Amygdala (tissue), 56 donors: ENCODE measurements at places on chromosomes 2 and 18.

- DNase-seq = no peak
Observed at GRCh38 chr2:217371781-217372213, 511.9 kb upstream of the TNP1 start.

GRCh38 chr2:68099260-68099659 is 36.5 kb upstream of the C1D start:
- no peak for DNase-seq

DNA sequence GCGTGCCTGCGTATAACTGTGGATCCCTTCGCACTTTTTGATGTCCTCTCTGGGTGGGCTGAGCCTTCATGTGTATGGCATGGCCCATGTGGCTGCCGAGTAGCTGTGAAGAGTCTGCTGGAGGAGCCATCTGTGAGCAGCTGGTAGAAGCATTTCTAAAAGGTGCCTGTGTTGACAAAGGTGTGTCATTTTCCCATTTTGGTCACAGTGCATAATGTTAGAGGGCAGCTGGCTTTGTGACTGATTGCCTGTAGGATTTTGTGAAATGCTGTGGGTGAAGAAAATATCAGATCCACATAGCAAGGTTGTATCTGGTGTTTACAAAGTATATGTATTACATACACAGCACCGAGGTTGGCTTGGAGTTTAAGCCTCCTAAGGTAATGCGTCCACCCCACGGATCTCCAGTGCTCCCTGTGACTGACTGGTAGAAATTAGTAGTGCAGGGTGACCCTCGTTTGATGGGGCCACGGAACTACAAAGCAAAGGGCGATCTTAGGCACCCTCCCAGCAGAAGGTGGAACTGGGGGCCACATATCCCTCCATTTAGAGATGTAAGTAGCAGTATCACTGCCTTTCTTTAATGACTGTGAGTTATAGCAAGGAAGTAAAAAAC is 16.5 kb downstream of the GATA6 start:
- no peak for DNase-seq

GRCh38 chr2:112803691-112804521 is 19.6 kb upstream of the IL1A start:
- no peak for DNase-seq

- DNase-seq = no peak
Observed at GRCh38 chr2:66679442-66679841, 244.5 kb downstream of the MEIS1 start.

- DNase-seq = no peak
Observed at GRCh38 chr2:20537423-20538307, 90.8 kb downstream of the RHOB start.

GRCh38 chr2:173050684-173051083 is 25.0 kb upstream of the MAP3K20 start:
- DNase-seq = no peak

DNA sequence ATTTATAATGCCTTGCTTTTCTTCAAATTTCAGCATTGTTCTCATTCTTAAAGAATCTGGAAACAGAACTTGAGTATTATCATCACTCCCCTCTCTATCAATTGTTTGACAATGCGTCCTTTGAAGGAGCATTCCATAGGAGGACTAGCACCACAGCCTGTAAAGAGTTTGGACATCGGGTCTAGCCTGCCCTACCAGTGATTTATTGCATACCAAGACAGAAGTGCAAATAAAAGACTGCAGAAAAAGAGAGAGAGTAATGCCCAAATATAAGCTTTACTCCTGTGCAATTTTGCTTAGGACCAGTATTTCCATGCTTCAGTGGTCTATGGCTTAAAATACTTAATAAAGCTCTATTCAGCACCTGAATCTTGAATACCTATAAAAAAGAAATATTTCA is 55.4 kb upstream of the MAP2 start:
- DNase-seq = no peak

GRCh38 chr2:212990697-212991096 is 160.7 kb downstream of the IKZF2 start:
- DNase-seq = no peak

DNA sequence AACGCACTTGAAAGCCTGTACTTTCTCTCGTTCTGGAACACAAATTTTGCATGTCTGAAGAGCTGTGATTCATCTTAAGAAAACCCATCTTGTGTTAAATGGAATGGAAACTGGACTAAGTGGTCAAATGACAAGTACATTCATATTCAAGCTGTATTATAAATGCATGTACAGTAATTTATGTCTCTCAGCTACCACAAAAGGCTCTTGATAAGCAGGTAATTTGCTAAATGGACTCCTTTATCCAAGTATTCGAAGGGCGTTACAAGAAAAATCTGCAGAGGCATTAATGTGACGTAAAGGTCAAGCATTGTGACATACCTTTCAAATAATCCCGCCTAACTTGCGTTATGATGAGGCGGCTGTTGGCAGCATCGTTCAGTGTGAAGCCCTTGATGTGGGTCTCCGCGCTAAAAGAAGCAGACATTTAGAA is 66.6 kb downstream of the ABCG8 start:
- DNase-seq = no peak

GRCh38 chr2:205759257-205759656 is 77.0 kb downstream of the NRP2 start:
- DNase-seq = no peak

GRCh38 chr2:43024515-43025011 is 201.8 kb downstream of the ZFP36L2 start:
- DNase-seq = peak; percentile 38

DNA sequence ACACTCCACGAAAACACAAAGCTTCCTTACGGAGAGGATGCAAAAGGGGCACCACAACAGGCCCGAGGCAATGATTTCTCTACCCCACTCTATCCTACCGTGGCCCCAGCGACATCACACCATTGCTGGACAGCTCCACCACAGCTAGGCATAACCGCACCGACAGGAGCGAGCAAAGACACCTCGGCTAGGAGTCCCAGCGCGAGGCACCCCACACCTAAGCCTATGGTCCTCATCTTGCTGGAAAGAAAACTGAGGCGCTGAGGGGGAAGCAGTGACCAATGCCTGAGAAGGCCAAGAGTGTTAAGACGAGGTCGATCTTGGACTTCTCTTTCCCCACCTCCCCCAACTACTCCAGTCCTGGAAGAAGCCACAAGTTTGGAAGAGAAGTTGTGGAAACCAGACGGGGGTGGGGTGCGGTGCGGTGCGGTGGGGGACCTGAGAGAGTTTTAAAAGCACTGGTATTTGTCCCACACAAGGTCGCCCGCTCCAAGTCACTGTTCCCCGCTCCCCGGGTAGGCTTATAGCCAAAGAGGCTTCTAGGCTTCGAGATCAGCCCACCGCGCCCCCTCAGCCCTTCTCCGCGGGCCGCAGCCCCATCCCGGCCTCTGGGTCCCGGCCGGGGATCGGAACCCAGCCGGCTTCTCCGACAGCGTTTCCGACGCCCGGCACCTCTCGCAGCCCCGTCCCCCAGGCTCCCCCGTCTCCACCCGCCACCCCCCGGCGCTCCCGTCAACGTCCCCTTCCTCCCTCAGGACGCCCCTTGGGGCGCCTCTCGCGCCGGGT is 766 bp downstream of the PDE6D start:
- DNase-seq = no peak

DNA sequence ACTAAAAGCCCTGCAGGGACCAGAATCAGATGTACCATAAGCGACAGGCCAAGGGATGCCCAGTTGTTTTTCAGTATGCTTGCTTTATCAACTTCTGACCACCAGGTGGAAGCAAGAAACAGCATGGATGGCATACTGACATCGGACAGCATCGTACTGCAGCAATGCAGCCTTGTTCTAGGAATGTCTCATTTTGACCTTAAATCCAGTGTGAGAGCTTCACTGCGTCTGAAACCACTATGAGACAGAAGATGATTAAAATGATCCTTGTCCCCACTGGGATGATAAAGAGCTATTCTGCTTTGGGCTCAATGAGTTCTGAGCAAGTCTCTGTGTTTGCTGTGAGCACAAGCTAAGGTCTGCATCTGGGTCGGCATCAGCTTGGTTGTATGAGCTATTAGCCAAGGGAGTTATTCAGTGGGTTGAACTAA is 54.3 kb downstream of the CDK15 start:
- DNase-seq = peak; percentile 64
